Stimulated activated CD8-positive, alpha-beta memory T cell treated with anti-CD3 and anti-CD28 coated beads, Interleukin-4, amount 100 ng/mL, for 1 hour (primary cell): ENCODE measurements at places on chromosomes 6 and 20.

DNA sequence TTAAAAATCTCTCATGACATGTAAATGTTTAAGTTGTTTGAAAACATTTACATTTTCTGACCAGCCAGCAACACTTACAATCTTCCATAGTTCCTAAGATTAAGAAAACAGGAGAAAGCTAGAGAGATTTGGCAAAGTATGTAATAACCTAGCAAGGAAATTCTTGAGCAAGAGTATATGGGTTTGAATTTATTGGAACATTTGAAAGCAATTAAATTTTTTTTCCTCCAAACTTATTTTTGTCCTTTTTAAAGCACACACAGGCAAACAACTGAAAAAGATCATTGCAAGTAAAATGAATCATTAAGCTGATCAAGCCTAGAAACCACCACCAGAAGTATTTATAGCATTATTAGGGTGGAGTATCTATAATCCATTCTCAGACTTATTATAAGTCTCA, 20.1 kb upstream of the ZNF217 start:
- no peak for DNase-seq

DNA sequence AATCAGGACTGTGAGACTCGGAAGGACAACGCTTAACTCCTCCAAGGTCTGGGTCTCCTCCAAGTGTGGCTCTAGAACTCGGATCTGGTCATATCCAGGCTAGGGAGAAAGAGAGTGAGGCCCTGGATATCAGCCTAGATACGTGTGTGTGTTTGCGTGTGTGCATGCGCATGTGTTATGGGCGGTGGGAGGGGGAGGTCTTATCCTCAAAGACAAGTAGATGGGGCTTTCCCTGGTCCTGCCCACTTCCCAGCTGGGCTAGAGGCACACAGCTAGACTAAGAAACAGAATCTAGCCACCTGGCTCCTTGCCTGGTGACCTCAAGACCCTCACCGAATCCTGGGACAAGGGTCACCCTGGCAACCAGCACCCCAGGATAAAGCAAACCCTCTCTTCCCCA, 13.2 kb downstream of the CPNE5 start:
- DNase-seq, result no peak

GRCh38 chr20:14223806-14224205, 113.6 kb downstream of the FLRT3 start:
- no peak for DNase-seq

GRCh38 chr6:43299338-43300293, 1.6 kb downstream of the SLC22A7 start:
- DNase-seq, result no peak

DNA sequence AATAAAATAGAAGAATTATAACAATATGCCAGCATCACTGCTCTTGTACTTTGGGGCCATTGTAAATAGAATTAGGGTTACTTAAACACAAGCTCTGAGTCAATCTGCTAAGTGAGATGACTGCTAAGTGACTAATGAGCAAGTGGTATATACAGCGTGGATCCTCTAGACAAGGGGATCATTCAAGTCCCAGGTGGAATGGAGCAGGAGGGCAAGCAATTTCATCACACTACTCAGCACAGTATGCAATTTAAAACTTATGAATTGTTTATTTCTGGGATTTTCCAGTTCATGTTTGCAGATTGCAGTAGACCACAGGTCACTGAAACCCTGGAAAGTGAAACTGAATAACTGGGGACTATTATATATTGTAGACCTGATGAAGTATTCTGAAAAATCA, 235.3 kb downstream of the BTBD3 start:
- no peak for DNase-seq

- no peak for DNase-seq
These were observed 18.1 kb downstream of the HLA-DPB1 start for GRCh38 chr6:33093855-33094254.

- no peak for DNase-seq
These were observed 18.4 kb upstream of the NNAT start for GRCh38 chr20:37502654-37503053.

DNA sequence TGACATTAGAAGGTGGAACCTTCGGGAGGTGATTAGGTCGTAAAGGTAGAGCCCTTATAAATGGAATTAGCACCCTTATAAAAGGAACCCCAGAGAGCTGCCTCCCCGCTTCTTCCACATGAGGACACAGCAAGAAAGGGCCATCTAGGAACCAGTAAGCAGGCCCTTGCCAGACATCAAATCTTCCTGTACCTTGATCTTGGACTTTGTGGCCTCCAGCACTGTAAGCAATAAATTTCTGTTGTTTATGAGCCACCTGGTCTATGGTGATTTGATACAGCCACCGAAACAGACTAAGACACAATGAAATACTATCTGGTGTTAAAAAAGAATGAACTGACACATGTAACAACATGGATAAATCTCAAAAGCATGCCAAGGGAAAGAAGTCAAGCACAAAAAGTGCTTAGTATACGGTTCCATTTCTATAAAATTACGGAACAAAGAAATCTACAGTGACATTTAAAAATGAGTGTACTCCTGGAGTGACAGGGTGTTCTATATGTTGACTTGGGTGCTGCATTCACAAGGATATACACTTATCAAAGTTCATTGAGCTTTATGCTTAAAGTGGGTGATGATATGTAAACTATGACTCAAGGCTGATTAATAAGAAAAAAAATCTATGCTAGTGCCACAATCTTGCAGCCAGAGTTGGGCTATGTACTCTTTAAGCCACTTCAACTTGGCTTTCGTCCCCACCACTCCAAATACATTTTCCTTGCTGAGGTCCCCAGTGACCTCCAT, 18.4 kb downstream of the SERPINB1 start:
- DNase-seq, result no peak

DNA sequence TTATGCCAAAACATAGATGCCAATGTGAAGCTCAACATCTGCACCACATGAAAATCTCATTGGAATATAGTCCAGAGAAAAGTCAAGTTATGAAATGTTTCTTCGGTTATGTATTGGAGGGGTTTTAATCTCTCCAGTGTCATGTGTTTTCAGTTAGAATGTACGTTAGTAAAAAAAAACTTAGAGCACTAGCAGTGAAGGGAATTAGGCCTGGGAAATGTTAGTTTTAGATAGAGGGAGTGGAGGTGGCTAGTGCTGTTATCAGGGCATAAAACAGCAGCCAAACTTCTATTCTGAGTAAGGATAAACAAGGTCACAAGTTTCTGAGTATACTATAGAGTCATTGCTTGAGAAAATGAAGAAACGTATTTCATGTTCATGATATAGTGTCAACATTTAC, 42.9 kb downstream of the HDGFL1 start:
- no peak for DNase-seq

- no peak for DNase-seq
These were observed 23.2 kb downstream of the SCGN start for GRCh38 chr6:25675167-25675566.

DNA sequence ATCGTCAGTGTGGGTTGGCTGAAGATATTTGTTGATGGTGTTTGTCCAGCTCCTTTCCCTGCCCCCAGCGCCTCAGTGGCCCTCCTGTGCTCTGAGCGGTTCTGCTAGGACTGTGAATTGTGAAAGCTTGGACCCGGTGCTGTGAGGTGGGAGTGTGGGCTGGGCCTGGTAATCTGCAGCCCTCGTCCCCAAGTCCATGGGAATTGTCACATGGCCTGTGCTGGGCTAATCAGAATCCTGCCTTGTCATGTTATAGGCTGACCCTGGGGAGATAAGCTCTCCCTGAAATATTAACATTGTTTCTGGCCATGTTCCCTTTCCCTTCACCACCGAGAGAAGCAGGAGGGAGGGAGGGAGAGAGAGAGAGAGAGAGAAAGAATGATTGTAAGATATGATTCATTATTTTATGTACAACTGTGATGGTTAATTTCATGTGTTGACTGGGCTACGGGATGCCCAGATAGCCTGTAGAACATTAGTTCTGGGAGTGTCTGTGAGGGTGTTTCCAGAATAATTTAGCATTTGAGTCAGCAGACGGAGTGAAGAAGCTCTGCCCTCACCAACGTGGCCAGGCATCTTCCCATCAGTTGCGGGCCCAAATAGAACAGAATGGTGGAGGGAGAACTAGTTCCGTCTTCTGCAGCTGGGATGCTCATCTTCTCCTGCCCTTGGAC, 62.4 kb downstream of the TFAP2C start:
- DNase-seq, result no peak

DNA sequence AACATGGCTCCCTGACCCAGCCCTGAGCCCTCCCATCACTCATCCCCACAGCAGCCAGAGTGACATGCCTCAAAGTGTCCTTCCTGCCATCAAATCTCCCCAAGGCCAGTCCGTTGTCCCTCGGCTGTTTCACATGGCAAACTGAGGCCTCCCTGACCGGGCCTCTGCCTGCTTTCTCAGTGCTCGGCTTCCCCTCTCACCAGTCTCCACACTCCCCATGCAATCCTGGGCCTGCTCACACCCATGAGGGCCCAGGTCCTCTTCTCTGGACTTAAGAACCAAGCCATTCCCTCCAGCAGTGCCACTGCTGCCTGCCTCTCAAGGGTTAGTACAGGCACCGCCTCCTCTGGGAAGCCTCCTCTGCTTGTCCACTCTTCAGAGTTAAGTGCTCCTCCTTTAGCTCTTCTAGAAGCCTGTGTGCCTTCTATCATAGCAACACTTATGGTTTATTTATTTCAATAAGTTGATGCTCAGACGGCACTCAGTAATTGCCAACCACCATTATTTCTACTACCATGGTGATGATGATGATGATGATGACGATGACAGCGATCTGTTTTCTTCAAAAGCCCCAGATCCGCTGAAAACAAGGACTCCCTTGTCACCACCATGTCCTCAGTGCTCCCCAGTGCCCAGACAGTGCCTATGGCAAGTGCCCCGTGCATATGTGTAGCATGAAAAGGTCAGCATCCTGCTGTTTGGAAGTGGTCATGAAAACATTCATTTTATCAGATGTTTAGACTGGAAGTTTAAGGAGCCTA, 449.0 kb downstream of the CDH26 start:
- no peak for DNase-seq

DNA sequence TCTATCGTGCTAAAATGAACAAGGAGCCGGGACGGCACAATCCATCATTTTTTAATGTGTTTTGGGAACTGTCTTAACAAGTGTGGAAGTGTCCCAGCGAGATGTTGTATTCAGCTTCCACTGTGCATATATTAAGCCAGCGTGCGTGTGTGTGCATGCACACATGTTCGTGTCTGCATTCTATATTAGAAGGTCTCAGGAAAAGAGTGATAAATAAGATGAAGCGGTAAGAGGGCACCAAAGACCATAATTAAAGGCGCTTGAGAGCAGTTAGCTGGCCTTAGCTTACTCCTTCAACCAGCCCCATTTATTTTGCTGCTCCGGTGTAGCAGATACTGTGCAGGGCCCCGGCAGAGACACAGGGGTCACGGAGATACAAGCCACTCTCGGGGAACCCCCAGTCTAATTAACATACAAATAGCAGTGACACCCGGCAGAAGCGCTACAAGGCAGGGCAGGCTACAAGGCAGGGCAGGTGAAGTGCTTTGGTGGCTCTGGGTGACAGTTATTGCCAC, 206.5 kb upstream of the RREB1 start:
- DNase-seq, result no peak

DNA sequence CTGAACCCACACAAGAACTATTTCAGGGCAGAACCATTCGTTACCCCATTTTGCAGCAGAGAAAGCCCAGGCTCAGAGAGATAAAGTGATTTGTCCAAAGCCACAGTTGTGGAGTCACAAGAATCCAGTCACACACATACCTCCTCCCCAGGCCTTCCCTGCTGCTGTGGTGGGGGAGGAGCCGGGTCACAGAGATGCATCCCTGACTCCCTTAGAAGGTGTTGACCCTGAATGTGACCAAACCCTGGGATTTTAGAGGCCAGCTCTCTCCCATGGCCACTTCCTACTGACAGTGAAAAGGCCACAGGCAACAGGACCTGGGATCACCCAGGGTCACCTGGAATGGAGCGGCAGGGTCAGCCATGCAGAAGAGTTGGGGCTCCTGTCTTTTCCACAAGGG, 48.6 kb downstream of the CHMP4B start:
- DNase-seq, result no peak

DNA sequence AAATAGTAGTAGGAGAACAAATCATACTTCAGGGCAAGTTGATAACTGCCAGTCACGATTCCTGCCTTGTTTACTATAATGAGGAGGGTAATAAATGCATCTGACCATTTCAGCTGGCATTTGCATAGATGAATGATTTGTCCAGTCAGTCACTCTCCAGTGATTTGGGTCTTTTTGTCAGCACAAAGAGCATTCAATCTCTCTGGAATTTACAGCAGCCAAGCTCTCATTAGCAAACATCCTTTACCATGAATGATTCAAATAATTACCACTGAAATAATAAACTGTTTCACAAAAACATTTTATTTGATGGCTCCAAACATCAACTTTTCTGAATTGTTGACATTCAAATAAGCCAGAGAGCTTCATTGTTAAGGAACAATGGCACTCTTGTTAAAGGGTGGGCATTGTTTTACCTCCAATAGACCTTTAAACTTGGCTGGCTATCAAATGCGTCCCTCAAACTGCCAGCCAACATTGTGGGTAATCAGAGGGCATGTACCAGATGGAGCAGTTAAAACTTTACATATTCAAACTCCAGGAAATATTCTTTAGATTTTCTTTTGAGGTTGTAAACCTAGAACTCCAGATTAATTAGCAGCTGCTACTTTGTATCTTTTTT, 30.0 kb upstream of the FBXL4 start:
- no peak for DNase-seq

DNA sequence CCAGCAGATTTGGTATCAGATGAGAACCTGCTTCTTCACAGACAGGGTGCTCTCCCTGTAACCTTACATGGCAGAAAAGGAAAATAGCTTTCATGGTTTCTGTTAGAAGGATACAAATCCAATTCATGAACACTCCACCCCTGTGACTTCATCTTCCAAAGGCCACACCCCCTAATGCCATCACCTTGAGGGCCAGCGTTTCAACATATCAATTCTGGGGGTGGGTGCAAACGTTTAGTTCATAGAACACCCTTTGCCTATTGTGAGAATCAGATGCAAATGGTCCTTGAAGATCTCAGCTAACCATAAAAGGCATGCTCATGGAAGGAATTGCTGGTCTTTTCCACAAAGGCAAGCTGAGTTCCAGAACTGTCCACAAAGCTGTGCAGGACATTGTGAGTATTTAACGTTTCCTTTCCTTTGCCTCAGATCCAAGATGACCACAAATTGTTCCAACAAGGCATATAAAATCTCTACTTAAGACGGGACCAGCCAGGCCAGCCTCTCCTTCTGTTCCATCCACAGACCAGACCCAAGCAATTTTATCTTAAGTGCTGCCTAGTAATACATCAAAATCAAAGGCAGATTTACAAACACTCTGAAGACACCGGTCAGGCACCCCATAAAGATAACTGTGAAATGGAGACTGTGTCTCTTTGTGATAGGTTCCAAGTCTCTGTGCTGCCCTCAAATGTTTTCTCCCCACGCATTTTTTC, 34.7 kb upstream of the SSTR4 start:
- no peak for DNase-seq

DNA sequence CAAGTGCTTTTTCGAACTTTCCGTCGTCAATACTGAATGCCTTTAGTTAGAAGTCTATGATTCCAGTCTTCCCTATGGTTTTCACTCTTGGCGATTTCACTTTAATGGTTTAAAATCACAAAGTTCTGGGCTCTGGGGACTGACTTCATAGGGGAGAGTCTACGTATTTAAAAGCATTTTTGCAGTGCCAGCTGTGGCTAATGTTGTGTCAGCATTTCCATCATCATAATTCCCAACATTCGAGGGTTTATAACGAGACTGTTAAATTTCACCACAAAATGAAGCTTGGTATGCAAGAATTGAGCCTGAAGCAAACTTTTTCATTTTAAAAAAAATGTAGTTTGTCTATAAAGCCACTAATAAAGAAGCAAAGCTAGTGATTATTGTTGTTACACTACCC, 242.7 kb downstream of the SOX4 start:
- no peak for DNase-seq

GRCh38 chr20:45399018-45399417, 9.1 kb upstream of the DBNDD2 start:
- DNase-seq, result no peak
